ENCODE measurements at places on chromosomes 4 and X.
A peak's percentile ranks its signal among the peaks of the same experiment; 100 is the strongest.

DNA sequence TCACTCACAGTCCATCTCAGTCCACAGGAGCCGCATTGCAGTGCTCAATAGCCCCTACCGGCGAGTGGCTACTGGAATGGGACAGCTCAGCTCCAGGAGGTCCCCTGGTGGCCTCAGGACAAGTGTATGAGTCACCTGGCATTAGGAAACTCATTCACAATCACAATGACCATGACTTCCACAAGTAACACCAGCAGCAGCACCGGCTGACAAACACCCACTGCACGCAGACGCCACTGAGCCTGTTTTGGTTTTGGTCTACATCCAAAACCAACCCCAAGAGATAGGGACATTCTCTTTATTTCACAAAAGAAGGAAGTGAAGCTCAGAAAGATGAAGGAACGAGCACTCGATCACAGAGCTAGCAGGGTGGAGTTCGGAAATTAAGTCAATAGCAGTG is 8.1 kb downstream of the JAKMIP1 start:
- no peak for DNase-seq

DNA sequence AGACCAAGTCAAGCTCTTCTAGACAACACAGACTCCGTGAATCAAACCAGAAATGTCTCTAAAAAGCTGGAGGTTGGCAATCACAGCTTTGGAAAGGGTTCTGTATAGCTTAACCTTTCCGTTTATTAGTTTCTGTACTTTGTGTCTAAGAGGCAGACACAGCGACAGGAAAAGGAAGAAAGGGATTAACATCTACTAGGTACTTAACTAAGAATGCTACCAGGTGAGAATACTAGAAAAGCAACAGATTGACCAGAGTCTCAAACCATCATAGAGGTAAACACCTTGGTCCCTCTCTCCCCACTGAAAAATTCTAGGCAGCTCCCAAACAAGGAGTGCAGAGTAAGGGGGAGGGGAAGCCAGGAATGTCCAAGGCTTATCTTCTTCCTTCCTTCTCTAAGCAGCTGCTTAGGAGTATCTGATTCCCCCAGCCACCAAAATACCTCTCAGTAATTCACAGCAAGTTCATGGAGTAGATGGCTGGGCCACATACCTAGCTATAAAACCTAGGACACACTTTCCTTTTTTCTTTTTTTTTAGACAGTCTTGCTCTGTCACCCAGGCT is 80.8 kb downstream of the APBB2 start:
- DNase-seq = no peak

GRCh38 chr4:136078976-136079375 is 1453.3 kb downstream of the PCDH18 start:
- DNase-seq = no peak

- DNase-seq = no peak
Observed at GRCh38 chr4:54586320-54586955, 71.3 kb upstream of the KIT start.

- DNase-seq = no peak
Observed at GRCh38 chr4:27678027-27678426, 817.4 kb downstream of the STIM2 start.

- DNase-seq = peak; percentile 2
Observed at GRCh38 chr4:87465739-87466366, 43.5 kb downstream of the NUDT9 start.

DNA sequence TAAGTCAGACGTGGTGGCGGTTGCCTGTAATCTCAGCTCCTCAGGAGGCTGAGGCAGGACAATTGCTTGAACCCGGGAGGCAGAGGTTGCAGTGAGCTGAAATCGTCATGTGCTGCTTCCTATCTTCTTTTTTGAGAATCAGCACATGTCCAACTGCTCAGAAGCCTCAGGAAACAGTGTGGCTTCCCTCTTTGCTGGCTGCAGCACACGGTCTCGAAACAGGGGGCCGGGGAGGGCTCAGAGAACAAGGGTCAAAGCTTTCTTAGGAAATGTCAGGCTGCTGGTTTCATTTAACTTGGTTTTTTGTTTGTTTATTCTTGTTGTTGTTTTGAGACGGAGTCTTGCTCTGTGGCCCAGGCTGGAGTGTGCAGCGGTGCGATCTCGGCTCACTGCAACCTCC is 31.3 kb downstream of the CRLF2 start:
- no peak for DNase-seq

- DNase-seq = no peak
Observed at GRCh38 chr4:68927165-68927564, 24.4 kb downstream of the UGT2A3 start.

DNA sequence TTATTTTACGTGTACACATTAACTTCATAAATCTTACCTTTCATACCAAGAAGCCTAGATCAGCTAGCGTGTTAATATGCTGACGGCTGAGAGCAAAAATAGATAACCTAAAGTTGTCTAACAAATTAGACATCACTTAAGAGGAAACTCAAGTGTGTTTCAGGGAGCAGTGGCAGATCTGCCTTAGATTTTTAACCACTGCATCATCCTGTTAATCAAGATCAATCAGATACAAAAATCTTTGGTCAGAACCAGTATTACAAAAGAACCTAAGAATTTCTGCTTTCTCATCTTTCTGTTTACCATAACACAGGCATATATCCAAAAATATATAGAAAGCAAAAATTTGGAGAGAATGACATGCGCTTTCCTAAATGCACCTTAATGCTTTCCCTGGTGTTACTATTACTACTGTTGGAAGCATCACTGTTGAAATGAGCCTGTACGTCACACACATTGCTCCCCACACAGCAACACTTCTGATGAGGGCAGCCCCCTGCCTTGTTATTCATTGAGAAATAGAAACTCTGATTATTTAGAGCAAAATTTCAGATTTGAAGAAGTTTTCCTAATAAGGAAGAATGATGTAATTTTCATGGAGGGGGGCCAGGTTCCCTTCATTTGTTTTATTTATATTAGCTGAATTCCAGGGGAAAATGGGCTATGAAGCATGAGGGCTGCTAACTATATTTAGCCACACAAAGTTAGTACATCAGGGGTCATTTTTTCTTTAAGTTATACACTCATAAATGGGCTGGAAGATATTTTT is 152.3 kb downstream of the CBR4 start:
- DNase-seq = no peak

DNA sequence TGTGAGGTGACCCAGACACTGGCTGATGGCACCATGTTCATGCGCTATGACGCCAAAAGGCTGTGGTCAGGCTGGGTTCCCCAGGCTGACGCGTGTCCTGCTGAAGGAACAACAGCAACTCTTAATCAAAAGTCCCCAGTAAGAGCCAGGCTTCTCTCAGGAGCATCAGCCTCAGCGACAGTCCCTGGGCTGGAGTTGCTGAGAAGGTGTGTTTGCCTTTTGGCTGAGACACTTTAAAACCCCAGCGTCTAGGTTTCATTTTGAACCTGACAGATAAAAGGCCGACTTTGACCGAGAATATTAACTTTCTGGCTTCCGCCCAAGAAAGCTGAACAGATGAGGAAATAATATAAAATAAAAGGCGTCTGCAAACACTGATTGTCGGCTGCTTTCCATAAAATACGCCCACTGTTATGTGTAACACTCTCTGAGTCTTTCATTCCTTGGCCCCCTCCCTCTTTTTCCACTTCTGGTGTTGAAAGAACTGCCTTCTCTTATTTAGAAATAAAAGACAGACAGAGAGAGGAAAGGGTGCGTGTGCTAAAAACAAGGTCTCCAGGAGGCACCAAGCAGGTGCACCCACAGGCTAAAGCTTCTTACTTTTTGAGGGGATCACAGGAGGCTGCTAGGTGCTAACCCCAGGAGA is 373.6 kb downstream of the MID1IP1 start:
- DNase-seq = no peak

- no peak for DNase-seq
Observed at GRCh38 chr4:19971829-19972228, 279.9 kb upstream of the SLIT2 start.

DNA sequence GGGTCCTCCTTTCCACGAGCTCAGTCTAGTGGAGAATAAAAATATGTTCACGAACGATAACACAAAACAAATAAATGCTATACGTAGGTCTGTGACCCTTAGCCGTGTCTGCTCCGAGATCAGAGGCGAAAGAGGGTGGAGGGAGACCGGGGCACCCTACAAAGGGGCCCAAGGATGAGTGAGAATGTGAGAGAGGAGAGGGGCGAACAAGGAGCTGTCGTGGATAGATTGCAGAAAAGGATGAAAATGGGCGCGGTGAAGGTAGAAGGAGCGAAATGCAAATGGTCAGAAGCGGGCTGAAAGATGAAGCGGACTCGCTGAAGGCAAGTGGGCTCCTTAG is 6.2 kb upstream of the ZBTB33 start:
- no peak for DNase-seq

GRCh38 chrX:3717742-3718420 is 4.4 kb upstream of the PRKX start:
- no peak for DNase-seq

- DNase-seq = no peak
Observed at GRCh38 chr4:93319041-93319440, 509.5 kb upstream of the ATOH1 start.

DNA sequence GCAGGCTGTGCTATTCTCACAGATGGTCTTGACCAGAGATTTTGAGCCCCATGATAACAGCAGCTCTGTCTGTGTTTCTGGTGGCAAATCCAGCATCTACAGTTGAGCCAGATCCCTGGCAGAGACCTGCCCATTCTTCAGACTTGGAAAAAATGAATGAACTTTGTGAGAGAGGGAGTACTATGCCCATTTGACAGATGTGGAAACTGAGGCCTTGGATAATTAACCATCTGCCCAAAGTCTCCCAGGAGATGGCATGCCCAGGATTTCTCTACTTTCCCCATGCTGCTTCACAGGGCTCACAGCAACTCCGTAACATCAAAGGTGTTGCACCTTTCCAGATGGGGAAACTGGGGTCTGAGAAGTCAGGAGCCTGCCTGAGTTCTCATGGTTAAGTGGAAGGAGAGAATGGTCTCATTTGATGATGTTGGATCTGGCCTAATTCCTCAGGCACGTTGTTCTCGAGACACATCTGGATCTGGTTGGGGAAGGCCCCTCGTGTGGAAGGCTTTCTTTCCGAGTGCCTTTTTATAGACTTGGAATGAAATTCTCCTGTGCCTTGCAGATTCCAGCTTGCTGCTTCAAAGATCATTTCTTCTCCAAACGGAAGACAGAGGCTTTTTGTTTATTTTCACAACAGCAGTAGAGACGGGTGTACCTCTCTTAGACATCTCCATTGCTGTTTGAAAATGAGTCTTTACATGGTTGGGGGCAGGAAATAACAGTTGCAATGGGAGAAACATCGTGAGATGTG is 73.3 kb upstream of the STX18 start:
- DNase-seq = no peak

DNA sequence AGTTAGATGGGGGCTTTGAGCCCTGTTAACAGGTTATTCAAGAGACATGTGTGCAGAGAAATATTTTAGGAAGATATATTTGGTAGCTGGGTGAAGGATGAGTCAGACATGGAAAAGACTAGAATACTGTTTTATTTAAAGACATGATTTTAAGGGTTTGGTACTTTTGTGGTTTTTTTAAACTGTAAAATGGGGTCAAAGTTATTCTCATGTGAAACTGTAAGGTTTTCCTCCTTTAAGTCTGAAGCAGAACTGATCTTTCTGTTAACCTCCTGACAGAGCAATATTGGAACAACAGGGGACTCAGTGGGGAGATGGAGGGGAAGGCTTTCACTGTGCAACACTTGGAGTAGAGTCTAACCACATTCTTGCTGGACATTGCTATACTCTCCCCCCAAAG is 112.4 kb upstream of the LSM6 start:
- peak; percentile 48 for DNase-seq

DNA sequence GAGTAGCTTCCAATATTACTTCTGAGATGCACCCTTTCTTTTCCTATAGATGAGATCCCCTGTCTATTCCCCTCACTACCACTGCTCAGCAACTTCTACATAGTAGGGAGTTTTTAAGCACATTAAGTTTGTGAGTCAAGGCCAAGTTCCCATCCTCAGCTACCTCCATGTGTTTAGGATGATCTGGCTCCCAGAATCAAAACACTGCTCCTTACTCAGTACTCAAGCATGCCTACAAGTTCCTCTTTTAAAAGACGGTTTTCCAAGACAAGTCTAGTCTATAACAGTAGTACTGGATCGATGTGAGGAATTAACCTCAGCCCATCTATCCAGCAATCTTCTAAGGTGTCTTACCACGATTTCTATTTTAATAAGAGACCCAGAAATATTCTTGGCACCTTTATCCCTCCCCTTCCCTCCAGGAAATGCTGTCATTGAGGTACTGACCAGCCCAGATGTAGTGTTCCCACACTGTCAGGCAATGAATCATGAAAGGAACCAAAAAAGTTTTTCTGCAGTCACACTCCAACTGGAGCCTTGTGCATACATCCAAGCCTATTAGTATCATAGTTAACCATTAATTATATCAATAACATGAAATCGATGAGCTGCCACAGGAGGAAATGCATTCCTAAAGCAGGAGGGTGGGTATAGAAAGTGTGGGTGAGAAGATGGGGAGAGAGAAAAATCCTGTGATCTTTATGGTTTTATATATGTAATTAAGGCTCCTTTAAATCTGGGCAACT is 29.6 kb downstream of the AREG start:
- DNase-seq = no peak

DNA sequence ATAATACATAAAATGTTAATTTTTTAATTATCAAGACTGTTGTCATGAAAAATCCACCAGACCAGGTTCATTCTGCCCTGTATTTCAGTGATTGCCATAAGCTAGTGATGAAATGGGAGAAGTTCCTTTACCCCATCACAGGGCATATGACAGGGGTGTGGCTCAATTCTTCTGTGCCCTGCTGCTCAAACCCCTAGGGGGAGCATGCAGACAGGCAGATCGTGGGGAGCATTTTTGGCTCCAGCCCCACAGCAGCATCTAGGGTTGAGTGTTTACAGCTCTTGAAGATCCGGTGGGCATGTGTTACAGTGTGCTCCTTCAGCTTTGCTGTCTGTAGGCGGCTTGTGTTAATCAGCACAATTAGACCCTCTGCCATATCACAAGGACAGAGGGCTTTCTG is 700.7 kb downstream of the PCDH18 start:
- DNase-seq = no peak

DNA sequence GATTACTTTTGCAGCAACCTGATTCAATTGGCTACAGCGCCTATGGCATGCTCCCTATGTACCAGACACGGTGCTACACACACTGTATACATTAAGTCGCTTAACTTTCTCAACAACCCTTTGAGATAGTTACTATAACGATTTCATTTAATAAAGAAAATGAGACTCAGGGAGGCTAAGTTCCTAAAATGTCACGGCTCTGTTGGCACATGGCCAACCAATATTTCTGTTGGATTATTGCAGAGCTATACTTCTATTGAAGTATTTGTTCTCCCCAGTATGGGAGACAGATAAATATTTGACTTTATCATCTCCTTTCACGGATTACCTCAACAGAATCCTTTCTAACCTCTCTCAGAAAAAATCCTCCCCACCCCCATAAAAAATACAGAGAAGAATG is 25.3 kb downstream of the CLNK start:
- DNase-seq = no peak

DNA sequence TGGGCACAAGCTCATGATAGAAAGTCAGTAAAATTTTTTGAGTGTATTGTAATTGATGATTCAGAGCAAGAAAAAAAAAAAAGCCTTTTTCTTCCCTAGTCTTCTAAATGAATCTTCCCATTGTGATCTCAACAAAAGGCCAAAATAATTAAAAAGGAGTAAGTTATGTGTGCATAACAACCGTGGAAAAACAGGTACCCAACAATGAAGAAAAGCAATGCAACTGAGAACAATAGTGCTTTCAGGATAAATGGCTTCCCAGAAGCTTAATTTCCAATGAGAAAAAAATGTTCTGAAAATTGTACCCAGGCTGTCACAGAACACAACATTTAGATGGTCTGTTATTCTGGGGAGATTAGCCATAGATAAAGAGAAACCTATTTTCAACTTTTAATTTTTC is 399.0 kb upstream of the AGA start:
- no peak for DNase-seq

- no peak for DNase-seq
Observed at GRCh38 chr4:126603210-126603609, 1029.5 kb upstream of the INTU start.

Data from GM06990 (cell line).